Stimulated activated CD4-positive, alpha-beta T cell treated with anti-CD3 and anti-CD28 coated beads, Interleukin-1b, Interleukin-23, amount 100 ng/mL, for 1 hour (primary cell): ENCODE measurements at places on chromosomes 12 and 14.

- DNase-seq: no peak
These were observed 46.7 kb upstream of the EVL start for GRCh38 chr14:100018482-100018881.

DNA sequence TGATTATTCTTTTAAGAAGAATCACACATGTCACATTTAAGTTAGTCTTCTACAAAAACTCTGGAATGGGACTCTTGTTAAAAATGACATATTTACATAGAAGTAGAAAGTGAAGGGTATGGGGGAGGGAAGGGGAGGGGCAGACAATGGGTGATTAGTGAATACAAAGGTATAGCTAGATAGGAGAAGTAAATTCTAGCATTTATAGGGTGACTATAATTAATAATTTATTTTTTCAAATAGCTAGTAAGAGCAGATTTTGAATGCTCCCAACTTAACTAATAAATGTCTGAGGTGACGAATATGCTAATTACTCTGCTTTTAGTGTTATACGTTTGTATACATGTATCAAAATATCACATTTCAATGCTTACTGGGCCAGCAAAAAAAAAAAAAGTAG, 59.4 kb downstream of the BLTP3B start:
- no peak for DNase-seq

DNA sequence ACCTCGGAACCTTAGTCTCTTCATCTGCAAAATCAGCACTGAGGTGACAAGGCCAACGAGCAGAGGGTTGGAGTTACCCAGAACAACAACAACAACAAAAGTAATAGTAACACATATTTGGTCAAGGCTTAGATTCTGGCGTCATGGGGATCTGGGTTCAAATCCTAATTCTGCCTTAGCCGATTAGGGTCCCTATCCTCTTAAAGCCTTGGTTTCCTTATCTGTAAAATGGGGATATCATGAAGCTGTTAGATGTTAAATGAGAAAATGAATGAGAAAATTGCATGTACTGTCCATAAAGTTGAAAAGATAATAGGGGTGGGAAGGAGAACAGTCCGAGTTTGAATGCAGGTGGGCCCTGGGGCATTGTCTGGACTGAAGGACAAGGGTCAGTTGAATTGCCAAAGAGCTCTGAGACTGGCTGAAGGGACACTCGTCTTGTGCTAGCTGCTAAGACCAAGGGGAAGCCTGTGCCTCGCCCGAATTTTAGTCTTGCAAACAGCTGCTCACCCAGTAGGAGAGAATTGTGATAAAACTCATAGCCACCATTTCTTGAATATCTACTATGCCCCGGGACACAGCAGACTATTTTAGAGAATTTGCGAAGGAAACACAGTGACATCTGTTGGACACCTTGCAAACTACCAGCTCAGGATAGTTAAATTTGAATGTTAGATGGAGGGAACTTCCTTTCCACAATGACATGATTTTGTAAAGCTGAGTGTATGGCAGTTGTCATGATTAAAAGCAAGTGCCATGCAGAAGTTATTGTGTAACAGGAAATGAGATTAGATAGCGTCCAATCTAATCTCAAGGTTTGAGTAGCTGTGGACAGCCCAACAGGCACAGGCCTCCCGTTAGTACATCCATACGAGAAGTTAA, 6.8 kb upstream of the HNF1A start:
- DNase-seq: no peak

DNA sequence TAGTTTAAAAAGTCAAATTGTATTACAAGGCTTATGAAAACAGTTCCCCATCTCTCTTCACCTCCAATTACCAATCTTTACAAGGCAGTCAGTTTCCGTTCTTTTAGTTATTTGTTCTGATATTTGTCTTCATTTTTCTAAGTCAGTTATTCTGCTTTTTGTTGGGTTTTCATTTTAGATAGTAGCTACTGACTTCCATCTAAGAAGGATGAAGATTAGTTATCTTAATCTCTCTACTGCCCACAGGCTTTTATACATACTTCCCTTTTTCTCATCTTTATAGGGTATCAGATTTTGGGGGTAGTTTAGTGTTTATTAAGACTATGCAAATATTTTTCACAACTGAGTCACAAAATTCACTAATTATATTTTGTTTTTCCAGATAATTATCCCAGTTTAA, 38.4 kb downstream of the FRS2 start:
- DNase-seq: no peak

- no peak for DNase-seq
These were observed 21.1 kb upstream of the FLRT2 start for GRCh38 chr14:85508863-85509262.

DNA sequence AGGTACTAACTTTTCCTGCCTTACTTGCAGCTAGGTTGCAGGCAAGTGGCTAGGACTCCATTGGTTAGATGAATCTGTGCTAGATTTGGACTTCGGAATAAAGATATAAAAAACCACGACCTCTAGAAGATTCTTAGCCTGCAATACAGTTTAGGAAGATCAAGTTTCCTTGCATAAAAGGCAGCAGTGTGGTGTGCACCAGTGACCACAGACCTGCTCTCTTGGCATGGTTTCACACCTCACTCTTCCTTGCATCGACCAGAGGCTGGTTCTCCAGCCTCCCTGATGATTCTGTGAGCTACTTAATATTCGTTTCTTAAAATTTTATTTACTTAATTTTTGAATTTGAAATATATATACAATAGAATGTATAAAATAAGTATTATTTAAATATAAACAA, 9.8 kb downstream of the KLHDC1 start:
- DNase-seq: no peak

DNA sequence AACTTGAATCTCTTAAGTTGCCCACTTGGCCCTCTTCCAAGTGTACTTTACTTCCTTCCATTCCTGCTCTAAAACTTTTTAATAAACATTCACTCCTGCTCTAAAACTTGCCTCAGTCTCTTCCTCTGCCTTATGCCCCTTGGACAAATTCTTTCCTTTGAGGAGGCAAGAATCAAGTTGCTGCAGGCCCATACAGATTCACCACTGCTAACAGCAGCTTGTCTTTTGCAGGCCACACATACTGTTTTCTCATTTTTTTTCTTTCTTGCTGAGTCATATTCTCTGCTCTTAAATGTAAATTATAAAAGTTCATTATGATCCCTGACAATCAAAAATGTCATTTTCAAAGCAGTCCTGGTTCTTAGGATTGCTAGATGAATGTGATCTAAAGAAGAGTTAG, 1820.8 kb upstream of the FLRT2 start:
- DNase-seq: no peak

DNA sequence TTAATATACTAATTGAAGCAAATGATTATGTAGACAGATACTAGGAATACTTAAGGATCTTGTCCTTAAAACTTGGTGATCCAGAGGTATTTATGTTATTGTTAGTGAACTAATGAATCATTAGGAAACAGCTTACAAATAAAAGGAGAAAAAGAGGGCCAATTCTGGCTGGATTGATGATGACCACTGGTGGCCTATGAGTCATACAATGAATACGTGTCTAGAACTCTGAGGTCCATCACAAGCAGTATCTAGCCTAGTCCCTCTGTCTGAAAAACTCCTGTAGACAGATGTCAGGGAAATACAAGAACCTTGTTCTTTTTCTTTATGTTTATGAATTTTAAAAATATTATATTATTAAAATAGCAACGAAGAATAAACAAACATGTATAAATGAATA, 51.7 kb upstream of the RTL1 start:
- DNase-seq: no peak

DNA sequence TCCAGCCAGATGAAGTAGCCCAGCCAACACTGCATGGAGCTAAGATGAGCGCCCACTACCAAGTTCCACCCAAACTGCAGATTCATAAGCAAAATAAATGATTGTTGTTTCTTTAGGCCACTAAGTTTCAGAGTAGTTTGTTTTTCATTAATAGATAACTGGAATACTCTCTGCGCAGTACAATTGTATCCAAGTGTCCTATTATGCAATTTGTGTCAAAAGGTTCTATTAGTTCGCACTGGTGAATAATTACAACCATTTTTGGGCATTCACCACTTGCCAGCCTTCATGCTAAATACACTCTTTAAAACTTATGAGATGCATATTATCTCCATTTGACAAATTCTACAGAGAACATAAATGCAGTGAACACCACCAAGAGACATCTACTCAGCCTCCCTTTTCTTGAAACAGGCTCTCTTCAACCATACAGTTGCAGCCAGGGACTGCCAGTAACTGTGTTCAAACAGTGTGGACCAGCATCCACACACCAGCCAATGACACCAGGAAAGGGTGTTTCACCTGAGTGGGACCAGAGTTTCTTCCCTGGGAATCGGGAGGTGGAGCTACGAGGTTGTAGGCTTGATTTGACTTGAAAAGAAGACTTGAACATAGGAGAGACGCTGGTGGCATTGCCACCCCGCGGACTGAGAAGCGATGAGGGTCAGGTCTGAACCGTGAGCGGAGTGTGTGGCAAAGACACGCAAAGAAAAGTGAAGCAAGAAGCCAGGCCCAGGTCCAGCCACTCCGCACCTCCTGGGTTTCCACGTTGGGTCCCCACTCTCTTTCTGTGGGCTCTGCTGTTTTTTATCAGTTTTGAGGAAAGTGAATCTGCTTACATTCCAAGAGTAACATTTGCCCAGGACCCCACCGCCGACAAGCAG, 53.0 kb upstream of the FZD10 start:
- no peak for DNase-seq

GRCh38 chr14:91140672-91141071, 26.8 kb downstream of the DGLUCY start:
- no peak for DNase-seq

DNA sequence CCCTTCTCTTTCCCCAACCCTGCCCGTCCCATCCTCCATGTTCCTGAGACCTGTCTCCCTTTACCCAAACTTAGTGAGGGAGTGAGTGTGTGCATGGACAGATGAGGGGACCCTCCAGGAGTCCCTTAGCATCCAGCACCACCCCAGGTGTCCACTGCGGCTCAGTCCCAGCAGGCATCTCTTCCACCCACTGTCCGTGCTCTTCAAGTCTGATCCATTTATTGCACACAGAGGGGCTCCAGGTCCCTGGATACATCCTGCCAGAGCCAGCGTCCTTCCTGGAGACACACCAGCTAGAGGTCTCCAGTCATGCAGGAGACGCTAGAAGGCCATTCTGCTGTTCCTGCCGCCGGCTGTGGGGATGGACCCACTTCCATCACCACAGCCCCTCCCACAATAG, 239.2 kb downstream of the ADGRD1 start:
- no peak for DNase-seq

DNA sequence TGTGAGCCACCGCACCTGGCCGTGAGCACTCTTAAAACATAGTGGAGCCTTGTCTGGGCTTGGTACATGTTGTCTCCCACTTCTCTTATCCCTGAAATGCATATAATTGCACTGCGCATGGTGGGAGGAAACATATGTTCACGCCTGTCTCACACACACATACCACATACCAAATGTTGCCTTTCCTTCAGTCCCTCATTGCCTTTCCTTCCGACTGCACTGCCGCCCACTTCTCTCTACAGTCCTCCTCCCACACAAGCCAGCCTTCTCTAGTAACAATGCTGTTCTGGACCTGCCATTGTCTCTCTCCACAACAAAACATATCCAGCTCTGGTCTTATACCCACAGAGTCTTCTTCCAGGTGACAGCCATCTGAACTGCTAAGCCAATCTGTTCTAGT, 88.3 kb upstream of the PTHLH start:
- DNase-seq: no peak

DNA sequence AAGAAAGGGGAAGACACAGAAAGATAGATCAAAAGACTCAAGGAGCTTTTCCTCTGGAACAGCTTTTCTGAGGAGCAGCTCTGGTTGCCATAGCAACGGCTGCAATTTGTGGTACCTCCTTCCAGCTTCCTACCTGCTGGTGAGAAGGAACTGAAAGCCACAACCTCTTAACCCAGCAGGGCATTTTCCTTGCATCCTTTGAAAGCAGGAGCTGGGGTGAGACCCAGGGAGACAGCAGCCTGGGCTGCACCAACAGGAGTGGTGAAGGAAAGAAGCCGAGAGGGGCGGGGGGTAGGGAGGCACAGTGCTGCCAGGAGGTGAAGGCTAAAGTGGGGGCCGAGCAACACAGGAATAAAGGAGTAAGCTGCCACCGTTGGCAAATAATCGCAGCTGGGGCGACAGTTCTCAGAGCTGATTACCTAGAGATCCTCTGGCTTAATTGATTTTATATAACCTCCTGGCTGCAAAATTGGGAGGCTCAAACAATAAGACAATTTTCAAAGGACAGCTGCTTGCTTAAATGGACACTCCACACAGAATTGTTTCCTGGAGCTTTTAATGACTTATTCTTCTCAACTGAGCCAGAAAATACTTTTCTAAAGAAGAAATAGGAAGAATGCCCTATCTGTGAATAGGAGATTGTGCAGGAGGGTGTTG, 129.4 kb downstream of the RPAP3 start:
- DNase-seq: no peak

- no peak for DNase-seq
These were observed 451.3 kb downstream of the FOXG1 start for GRCh38 chr14:29217813-29218450.
